Cardiac muscle cell (in vitro differentiated cells and primary cell): ENCODE measurements at places on chromosomes 1 and 21.
A peak's percentile ranks its signal among the peaks of the same experiment; 100 is the strongest.

- peak; percentile 91 for DNase-seq
Measured at GRCh38 chr1:235883261-235883927, 16.7 kb upstream of the LYST start.

- no peak for DNase-seq
Measured at GRCh38 chr1:165570078-165570477, 26.3 kb downstream of the LRRC52 start.

- no peak for DNase-seq
Measured at GRCh38 chr1:25560788-25561187, 17.4 kb downstream of the LDLRAP1 start.

DNA sequence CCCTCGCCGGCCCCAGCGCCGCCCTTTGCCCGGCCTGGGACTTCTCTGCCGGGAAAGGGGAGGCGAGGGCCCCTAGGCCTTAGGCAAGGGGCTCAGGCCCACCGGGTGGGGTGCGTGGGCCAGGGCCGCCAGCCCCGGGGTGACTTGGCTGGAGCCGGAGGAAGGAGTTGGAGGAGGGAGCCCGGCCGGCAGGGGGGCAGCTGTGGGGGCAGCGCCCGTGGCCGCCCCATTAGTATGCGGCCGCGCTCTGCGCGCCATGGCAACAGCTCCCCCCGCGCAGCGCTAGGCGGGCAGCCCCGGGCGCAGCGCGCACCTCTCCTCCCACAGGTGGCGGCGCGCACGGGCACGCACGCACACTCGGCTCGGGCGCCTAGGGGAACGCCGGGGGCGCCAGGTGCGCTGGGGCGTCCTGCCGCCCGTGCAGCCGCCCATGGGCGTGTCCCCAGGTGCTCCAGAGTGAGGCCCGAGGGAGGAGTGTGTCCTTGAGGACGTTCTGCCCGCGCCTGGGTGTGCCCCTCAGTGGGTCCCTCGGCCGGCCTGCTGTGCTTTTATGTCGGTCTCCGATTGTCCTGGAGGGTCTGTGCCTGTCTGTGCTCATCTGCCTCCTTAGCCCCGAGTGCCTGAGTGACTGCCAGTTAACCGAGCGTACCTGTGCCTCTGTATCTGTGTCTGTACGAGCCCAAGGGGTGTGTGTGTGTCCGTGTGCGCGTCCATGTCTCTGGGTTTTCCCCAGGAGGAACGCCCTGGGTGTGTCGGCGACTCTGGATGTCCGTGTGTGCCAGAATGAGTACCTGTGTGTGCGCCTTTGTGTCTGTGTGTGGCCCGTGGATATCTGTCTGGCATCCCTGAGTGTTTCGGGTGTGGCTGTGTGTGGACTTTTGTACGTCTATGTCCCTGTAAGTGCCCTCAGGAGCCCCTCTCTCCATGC is 38.2 kb upstream of the WASF2 start:
- peak; percentile 24 for DNase-seq

GRCh38 chr21:31128234-31128633 is 90.0 kb upstream of the KRTAP19-8 start:
- DNase-seq = no peak

GRCh38 chr21:23936224-23936623 is 1671.1 kb downstream of the MRPL39 start:
- peak; percentile 4 for DNase-seq

- no peak for DNase-seq
Measured at GRCh38 chr1:206041640-206042039, 11.3 kb upstream of the RHEX start.

DNA sequence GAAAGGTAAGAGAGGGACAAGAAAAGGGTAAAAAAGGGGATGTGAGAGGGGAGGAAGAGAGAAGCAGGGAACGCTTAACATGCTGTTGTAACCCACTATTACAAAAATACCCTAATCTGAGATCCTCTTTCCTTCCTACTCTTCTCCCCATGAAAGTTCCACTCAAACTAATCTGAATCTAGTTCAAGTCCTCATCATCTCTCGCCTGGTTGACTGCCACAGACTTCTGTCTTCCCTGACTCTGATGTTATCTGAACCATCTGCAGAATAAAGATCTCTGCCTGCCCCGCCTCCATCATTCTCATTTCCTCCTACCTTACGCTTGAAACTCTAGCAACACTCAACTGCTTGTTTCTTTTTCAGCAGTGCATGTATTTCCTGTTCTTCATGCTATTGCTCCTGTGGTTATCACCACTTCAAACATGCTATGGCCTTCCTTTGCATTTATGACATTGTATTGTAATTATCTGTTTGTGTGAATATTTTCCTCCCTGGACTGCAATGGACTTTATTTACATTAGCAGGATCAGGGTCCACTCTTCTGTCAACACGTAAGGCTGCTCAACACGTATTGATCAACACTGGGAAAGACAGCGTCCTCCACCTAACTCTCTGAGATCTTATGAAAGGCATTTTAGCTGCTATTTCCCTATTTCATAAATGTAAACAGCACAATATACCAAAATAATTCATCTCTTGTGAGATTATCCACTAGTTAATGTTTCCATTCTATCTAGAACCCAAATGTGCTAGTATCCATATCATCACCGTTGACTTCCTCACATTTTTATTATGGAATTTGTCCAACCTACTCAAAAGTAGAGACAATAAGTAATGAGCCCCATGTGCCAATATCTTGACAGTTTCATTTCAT is 215.5 kb upstream of the USP25 start:
- no peak for DNase-seq

GRCh38 chr1:199898654-199899053 is 128.9 kb upstream of the NR5A2 start:
- peak; percentile 9 for DNase-seq

GRCh38 chr1:157145076-157145475 is 6.9 kb upstream of the ETV3 start:
- no peak for DNase-seq

GRCh38 chr1:66380452-66381212 is 153.3 kb upstream of the SGIP1 start:
- no peak for DNase-seq

- no peak for DNase-seq
Measured at GRCh38 chr1:217193151-217193550, 437.7 kb downstream of the GPATCH2 start.

DNA sequence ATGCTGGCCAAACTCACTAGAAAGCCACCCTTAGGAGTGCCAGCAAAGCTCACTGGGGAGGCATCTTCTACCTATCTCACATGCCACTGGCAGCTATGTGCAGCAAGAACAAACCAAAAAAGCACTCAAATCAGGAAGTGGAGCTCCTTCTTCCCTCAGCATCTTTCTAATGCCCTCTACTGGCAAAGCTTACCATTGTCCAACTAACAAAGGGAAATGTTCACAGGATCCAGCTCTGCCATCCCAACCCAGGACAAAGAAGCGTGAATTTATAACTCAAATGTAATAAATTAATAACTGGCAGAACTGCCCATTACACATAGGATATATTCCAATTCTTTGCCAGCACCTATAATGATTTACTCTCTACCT is 38.9 kb downstream of the LEPR start:
- peak; percentile 40 for DNase-seq
